Activated T-helper 17 cell treated with anti-CD3 and anti-CD28 coated beads, Interleukin-2, amount 50 U/mL, for 72 hours (primary cell): ENCODE measurements at places on chromosomes 7 and 10.

GRCh38 chr7:7496311-7496710, 39.4 kb downstream of the COL28A1 start:
- no peak overlapping the region for H3K27ac ChIP-seq
- no peaks in the 10 kb centered on the region for H3K4me1 ChIP-seq
- no peaks in the 10 kb centered on the region for H3K36me3 ChIP-seq
- peaks cover 3% of the 10 kb centered on the region for H3K27me3 ChIP-seq
- no peak overlapping the region for H3K4me3 ChIP-seq
- ATAC-seq, result no peak

GRCh38 chr7:78161781-78162180, 363.2 kb downstream of the PHTF2 start:
- no peak overlapping the region for H3K4me3 ChIP-seq
- peaks cover 17% of the 10 kb centered on the region for H3K27me3 ChIP-seq
- no peak overlapping the region for H3K27ac ChIP-seq
- H3K4me1 ChIP-seq, result no peaks in the 10 kb centered on the region

- ATAC-seq, result no peak
- H3K36me3 ChIP-seq, result peaks cover 74% of the 10 kb centered on the region
- peak overlapping the region; percentile 91 for H3K27ac ChIP-seq
- peaks cover 50% of the 10 kb centered on the region for H3K4me1 ChIP-seq
- H3K4me3 ChIP-seq, result peak overlapping the region; percentile 61
Measured at GRCh38 chr10:61986382-61986781, 84.9 kb downstream of the ARID5B start.

- H3K4me3 ChIP-seq, result peak overlapping the region; percentile 52
- peaks cover 27% of the 10 kb centered on the region for H3K36me3 ChIP-seq
- H3K27me3 ChIP-seq, result no peaks in the 10 kb centered on the region
- peak; percentile 14 for ATAC-seq
Measured at GRCh38 chr7:131072505-131073091, 255.1 kb upstream of the MKLN1 start.

- no peaks in the 10 kb centered on the region for H3K4me1 ChIP-seq
- no peak overlapping the region for H3K27ac ChIP-seq
Measured at GRCh38 chr10:48455055-48455391, 148.5 kb downstream of the MAPK8 start.

DNA sequence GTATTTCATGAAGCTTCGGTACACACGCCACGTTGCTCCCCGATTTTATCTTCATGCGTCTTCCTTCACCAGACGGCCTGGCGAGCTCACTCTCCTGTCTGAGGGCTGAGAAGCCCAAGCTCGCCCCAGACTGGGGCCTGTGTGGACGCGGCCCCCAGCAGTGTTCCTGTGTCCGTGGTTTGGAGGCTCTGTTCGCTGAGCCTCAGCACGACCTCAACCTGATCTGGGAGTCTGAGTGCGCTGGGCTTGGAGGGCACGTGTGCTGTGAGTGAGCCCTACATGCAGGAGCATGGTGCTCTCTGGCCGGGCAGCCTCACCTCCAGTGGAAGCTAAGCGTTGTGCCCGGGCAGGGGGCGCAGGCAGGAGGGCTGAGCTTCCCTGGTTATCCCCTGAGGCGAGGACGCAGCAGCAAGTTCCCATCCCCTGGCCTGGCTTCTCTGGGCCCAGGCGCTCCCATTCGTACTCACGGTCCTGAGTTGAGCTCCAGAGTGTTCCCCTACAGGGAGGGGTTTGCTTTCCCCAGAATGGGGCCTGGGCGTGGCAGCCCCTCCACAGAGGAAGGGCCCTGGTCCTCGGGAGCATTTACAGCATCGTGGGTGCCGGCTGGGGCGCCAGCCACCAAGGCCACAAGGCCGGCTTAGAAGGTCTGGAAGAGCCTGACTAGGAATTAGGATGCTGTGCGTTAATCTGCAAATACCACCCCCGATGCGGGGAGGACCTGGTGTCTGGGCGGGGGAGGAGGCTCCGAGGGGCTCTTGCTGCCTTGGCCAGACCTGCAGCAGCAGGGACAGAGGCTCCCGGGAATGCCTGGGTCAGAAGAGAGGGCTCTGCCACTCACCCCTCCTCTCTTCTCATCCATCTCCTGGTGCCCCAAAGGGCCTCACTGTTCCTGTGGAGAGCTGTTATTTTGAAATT, 400.6 kb downstream of the DNAJB6 start:
- H3K27me3 ChIP-seq, result peaks cover 9% of the 10 kb centered on the region
- H3K4me1 ChIP-seq, result no peaks in the 10 kb centered on the region
- H3K27ac ChIP-seq, result no peak overlapping the region
- no peaks in the 10 kb centered on the region for H3K36me3 ChIP-seq
- no peak for ATAC-seq
- no peak overlapping the region for H3K4me3 ChIP-seq

DNA sequence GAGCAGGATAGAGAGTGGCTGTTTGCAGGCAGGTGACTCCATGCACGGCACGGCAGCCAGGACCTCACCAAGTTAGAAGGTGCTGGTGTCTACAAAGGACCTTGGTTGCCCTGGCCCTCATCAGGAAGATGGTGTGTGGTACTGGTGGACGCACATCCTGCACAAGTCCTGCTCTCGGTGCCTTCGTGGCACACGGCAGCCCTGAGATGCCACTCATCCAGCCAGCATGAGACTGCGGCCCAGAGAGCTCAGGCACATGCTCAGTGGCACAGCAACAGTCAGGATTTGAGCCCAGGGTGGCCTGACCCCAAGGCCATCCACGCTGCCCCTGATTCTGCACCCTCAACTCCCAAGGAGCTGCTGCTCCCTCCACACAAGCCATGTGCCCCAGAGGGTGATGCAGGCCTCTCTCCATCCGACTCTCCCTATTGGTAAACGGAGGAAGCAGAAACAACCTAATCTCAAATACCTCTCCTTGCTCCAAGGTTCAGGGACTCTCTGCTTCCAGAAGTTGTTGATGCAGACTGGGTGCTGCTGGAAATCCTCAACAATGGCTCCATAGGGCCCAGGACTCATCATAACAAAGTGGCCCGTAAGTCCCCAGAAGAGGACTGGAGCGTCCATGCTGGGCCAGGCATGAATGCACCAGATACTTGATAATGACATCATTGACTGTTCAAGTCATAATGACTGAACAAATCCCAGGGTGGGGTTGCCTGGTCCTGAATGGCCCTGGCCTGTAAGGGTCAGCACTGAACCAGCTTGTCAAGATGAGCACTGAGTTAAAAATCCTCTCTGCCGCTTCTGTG, 93.6 kb downstream of the ARHGAP22 start:
- H3K4me3 ChIP-seq, result no peak overlapping the region
- peaks cover 9% of the 10 kb centered on the region for H3K27me3 ChIP-seq
- ATAC-seq, result no peak
- H3K36me3 ChIP-seq, result no peaks in the 10 kb centered on the region
- H3K4me1 ChIP-seq, result no peaks in the 10 kb centered on the region

- H3K4me3 ChIP-seq, result no peak overlapping the region
- no peak for ATAC-seq
- H3K27ac ChIP-seq, result no peak overlapping the region
- no peaks in the 10 kb centered on the region for H3K36me3 ChIP-seq
Measured at GRCh38 chr10:89478739-89479654, 56.4 kb downstream of the SLC16A12 start.

GRCh38 chr7:22386206-22386858, 29.4 kb upstream of the RAPGEF5 start:
- H3K27ac ChIP-seq, result no peak overlapping the region
- H3K4me3 ChIP-seq, result no peak overlapping the region
- no peaks in the 10 kb centered on the region for H3K36me3 ChIP-seq

DNA sequence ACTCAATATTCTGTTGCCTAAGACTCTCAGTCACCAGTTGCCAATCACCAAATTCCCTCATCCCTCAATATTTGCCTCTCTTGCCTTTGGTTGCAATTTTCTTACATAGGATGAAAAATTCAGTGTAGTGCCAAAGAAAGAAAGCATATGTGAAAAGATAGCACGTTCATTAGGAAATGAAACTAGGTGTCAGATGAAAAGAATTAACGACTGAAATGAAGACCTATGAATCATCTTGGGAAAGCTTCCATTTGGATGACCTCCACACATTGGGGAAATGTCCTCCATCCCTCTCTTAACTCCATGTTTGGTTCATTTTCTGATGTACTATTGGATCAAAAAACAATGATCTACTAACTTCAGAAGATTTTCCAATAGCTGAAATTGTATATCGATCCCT, 145.1 kb upstream of the MEOX2 start:
- H3K36me3 ChIP-seq, result no peaks in the 10 kb centered on the region
- no peak overlapping the region for H3K4me3 ChIP-seq
- H3K27me3 ChIP-seq, result no peaks in the 10 kb centered on the region
- ATAC-seq, result no peak

- peaks cover 4% of the 10 kb centered on the region for H3K27me3 ChIP-seq
- ATAC-seq, result no peak
- H3K36me3 ChIP-seq, result no peaks in the 10 kb centered on the region
- H3K4me3 ChIP-seq, result no peak overlapping the region
- H3K27ac ChIP-seq, result no peak overlapping the region
Measured at GRCh38 chr7:96361116-96361857, 39.4 kb upstream of the SLC25A13 start.

GRCh38 chr10:88820748-88821401, 18.3 kb downstream of the LIPM start:
- peaks cover 12% of the 10 kb centered on the region for H3K4me1 ChIP-seq
- ATAC-seq, result no peak
- no peaks in the 10 kb centered on the region for H3K27me3 ChIP-seq
- no peaks in the 10 kb centered on the region for H3K36me3 ChIP-seq
- H3K27ac ChIP-seq, result no peak overlapping the region

GRCh38 chr7:70867513-70867912, 264.4 kb upstream of the GALNT17 start:
- ATAC-seq, result no peak
- no peak overlapping the region for H3K27ac ChIP-seq
- no peak overlapping the region for H3K4me3 ChIP-seq
- H3K4me1 ChIP-seq, result no peaks in the 10 kb centered on the region
- no peaks in the 10 kb centered on the region for H3K36me3 ChIP-seq
- peaks cover 3% of the 10 kb centered on the region for H3K27me3 ChIP-seq

GRCh38 chr7:96285579-96285978, 36.3 kb downstream of the SLC25A13 start:
- peak; percentile 64 for ATAC-seq
- peak overlapping the region; percentile 85 for H3K27ac ChIP-seq
- no peaks in the 10 kb centered on the region for H3K27me3 ChIP-seq
- H3K4me1 ChIP-seq, result peaks cover 30% of the 10 kb centered on the region

GRCh38 chr7:1843271-1843861, 173.3 kb downstream of the ELFN1 start:
- H3K27ac ChIP-seq, result no peak overlapping the region
- no peak for ATAC-seq
- peaks cover 7% of the 10 kb centered on the region for H3K4me1 ChIP-seq

DNA sequence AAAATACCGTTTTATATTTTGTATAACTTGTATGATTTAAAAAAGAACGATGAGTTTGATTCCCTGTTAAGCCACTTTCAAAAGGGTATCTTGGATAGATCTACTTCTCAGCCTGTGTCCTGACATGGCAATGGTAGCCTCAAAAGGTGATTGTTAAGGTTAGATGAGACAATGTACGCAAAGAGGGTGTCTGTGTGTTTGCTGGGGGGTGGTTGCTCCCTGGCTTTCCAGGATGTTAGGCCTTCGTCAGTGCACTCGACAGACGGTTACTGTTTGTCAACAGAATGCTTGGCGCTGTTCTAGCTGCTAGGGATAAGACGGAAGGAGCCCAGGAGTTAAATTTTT, 90.3 kb downstream of the NEURL1 start:
- H3K27me3 ChIP-seq, result no peaks in the 10 kb centered on the region
- peak; percentile 34 for ATAC-seq
- peak overlapping the region; percentile 83 for H3K4me3 ChIP-seq
- no peaks in the 10 kb centered on the region for H3K4me1 ChIP-seq

DNA sequence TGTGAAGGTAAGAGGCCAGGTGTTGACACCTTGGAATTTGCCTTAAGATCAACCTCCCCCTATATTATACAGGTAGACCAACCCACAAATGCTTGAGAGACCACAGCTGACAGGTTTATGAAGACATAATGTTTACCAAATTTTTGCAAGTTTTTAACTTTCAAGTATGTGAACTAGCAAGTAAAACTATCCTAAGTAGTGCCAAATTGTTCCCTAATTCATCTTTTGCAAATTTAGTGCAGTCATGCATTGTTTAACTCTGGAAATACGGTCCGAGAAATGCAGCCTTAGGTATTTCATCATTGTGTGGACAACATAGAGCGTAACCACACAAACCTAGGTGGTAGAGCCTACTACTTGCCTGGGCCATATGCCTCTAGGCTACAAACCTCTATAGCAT, 10.7 kb downstream of the UPP1 start:
- peaks cover 39% of the 10 kb centered on the region for H3K4me1 ChIP-seq
- no peaks in the 10 kb centered on the region for H3K27me3 ChIP-seq
- ATAC-seq, result no peak
- H3K4me3 ChIP-seq, result peak overlapping the region; percentile 81

- H3K27ac ChIP-seq, result peak overlapping the region; percentile 86
- peaks cover 84% of the 10 kb centered on the region for H3K36me3 ChIP-seq
- peak overlapping the region; percentile 55 for H3K4me3 ChIP-seq
- H3K27me3 ChIP-seq, result no peaks in the 10 kb centered on the region
Measured at GRCh38 chr7:55517191-55517633, 55.1 kb downstream of the VOPP1 start.

DNA sequence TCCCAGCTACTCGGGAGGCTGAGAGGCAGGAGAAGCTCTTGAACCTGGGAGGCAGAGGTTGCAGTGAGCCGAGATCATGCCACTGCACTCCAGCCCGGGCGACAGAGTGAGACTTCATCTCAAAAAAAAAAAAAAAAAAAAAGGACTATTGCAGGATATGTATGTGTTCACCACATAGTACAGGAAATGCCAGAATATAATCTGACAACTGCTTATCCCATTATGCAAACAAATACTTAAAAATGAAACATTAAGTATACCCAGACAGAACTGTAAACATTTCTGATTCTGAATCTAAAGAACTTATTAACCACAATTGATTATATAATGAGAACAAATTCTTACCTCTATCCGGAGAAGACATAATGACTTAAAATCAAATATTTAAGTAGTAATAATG, 18.7 kb downstream of the DKK1 start:
- no peaks in the 10 kb centered on the region for H3K36me3 ChIP-seq
- H3K27me3 ChIP-seq, result no peaks in the 10 kb centered on the region

GRCh38 chr7:35967366-35968139, 166.7 kb downstream of the SEPTIN7 start:
- H3K27me3 ChIP-seq, result peaks cover 13% of the 10 kb centered on the region
- no peak overlapping the region for H3K27ac ChIP-seq
- H3K4me3 ChIP-seq, result no peak overlapping the region

GRCh38 chr7:47537716-47538675, 43.9 kb downstream of the TNS3 start:
- H3K4me1 ChIP-seq, result no peaks in the 10 kb centered on the region
- no peak overlapping the region for H3K27ac ChIP-seq
- peaks cover 4% of the 10 kb centered on the region for H3K27me3 ChIP-seq
- ATAC-seq, result no peak
